ENCODE measurements at places on chromosomes 7 and 10.

DNA sequence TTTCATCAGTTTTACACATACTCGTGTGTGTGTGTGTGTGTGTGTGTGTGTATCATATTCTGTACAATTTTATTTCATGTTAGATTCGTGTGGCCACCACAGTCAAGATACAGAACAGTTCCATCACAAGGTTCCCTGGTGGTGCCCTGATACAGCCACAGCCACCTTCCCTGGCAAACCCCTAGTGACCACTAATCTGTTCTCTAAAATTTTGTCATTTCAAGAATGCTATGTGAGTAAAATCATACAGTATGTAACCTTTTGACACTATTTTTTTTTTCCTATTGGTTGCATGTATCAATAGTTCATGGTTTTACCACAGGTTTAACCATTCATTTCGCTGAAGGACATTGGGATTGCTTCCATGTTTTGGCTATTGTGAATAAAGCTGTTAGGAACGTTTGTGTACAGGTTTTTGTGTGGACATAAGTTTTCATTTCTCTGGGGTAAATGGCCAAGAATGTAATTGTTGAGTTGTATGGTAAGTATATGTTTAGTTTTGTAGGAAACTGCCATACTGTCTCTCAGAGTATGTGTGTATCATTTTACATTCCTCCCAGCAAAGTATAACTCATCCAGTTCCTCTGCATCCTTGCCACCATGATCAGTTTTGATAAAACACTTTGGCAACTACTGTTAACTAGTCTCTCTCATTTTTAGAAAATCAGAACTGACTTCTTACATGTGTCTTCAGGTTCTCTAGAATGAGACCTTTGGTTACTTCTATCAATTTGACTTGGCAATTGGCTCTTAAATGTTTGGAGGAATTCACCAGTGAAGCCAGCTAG is 20.6 kb downstream of the KLHDC10 start:
- DNase-seq = no peak

- no peak for DNase-seq
Observed at GRCh38 chr10:106566873-106567272, 597.6 kb downstream of the SORCS1 start.

DNA sequence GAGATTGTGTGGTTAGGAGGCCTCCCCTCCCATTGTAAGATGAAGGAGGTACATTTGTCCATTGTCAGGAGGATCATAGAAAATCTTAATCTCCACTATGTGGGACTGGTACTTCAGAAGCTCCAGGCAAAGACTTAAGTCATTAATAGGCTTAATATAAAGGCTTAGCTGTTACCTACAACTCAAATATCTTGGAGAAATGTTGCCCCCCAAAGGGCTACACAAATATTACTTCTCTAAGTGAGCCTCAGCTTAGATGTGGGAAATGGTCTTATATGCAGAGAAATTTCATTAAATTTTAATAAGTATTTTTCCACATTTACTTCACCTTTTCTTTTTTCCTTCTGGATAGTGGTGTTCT is 27.2 kb downstream of the TAS2R41 start:
- no peak for DNase-seq

DNA sequence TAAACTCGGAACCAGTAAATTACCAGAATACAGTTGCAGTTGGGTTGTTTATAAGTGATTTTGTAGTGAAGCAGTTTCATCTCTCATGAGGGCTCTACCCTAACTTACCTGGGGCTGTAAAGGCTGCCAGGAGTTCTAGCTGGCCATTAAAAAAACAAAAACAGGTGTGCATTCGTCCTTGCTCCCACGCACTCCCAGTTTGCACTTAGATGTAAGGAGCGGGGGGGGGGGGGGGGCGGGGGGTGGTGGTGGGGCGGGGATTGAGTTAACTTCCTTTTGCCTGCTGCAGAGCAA is 2.3 kb upstream of the PFKFB3 start:
- DNase-seq = no peak

DNA sequence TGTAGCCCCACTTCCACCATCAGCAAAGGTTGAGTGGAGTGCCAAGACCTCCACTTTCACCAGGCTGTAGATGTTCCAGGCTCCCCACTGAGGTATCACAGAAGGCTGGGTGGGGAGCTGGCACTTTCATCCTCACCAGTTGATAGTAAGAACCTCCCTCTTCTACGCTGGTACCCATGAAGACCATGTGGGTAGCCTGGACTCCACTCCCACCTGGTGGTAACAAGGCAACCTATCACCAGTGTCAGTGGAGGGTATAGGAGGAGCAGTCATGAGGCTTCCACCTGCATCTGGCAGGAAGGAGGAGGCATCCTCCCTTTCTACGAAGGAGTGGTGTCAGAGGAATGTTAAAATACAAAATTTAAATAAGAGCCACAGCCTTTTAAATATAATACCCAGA is 4.4 kb downstream of the SMIM30 start:
- no peak for DNase-seq

DNA sequence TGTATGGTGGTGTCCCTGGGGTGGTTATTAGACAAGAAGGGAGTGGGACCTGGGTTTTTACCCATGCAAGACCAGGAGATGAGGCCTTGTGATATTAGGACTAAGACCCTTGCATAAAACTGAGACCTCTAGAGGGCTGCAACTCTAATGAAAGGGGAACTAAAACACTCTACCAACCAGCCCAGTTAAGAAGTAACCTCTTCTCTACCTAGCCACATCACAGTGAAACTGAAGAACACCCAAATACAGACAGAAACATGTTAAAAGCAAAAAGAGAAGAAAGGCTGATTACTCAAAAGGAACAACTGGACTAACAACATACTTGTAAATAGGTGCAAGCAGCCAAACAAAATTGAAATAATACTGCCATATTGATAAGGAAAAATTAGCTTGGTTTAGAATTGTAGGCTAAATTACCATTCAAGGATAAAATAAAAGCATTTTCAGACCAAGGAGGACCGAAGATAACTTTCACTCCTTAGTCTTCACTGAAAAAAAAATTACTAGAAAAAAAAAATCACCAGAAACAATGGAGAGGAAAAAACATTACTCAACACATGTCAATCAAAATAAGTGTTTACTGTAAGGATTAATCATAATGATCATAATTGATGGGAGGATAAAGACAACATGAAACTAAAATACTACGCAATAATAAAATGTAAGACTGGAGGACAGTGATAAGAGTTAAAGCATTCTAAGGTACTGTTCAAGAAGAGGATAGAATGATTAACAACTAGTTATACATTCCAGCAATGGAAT is 27.6 kb downstream of the ERLIN1 start:
- DNase-seq = no peak

- DNase-seq = peak; percentile 30
Observed at GRCh38 chr7:603152-603951, 83.7 kb upstream of the PDGFA start.

GRCh38 chr7:29342761-29343160 is 148.2 kb downstream of the CHN2 start:
- no peak for DNase-seq

All from activated CD8-positive, alpha-beta memory T cell treated with anti-CD3 and anti-CD28 coated beads, Interleukin-2, amount 50 U/mL, for 4 hours (primary cell).